MM.1S (cell line): ENCODE measurements at places on chromosomes 6 and 20.

GRCh38 chr20:51402201-51402600 lies 140.3 kb downstream of the NFATC2 start:
- peak; percentile 76 for DNase-seq

GRCh38 chr20:63519668-63520503 lies 679 bp upstream of the PPDPF start:
- DNase-seq: no peak

DNA sequence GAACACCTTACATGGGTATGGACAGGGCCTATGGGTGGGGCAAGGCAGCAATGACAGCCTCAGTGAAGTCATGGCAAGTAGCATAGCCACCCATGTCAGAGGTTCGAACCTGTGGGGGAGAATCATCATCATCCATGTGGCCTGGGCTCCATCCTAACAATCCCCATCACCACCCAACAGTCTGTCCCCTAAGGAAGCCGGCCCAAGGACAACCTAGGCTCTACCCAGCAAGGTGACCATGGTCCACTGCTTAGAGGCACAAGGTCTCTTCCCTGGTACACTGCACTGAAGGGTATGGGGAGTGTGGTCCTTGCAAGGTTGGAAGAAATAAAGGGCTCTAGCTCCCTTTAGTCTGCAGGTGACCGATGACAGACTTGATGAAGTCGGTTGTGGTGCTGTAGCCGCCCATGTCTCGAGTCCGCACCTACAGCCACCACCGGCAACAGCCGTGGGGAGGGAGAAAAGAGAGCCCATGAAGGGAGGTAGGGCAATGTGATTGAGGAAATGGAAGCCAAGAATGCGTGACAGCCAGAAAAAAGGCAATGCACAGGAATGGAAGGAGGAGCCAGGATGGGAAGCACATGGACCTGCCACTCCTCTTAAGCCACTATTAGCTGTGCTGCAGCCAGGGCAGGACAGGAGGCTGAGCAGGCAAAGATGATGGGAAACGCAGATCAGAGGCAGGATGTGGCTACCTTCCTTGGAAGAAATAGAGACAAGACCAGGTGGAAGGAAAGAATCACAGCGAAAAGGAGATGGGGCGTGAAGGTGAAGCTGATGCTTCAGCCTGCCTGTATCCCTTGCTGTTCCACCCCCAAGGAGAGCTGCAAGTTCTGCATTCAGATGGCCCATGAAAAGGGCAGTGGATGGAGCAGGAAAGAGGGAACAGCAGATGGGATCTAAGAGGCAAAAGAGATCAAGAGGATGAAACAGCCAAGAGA lies 5.3 kb downstream of the IDH3B start:
- no peak for DNase-seq

GRCh38 chr6:21360336-21360735 lies 233.2 kb upstream of the SOX4 start:
- DNase-seq: no peak

DNA sequence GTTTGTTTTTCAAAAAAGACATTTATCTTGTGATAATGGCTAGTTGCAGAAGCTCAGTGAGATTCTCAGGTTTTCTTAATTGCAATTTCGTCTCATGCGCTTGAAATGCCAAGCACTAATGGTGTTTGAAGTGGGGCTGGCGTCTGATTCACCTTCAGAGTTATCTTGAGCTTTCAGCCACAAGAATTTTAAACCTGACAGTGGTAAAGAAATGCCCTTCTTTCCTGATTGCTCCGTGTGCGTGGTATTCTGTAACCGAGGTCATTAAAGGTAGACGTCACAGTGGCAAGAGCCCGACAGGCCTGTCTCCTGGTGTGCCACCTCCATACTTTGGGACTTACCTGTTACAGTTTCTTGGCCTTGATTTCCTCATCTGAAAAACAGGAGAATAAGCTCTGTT lies 126.5 kb upstream of the QKI start:
- no peak for DNase-seq

DNA sequence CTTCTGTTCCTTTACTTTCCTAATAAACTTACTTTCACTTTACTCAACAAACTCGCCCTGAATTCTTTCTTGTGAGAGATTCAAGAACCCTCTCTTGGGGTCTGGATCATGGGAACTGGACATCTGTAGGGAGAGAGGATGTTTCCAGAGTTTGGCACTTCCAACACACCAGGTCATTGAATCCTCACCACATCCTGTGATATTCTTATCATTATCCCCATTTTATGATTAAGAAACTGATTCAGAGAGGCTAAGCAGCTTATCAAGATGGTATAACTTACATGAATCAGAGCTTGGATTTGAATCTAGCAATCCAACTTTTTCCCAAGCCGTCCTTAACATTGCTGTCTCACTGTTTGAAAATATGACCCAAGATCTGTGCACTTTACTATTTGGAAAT lies 15.5 kb downstream of the PPIL6 start:
- DNase-seq: no peak

GRCh38 chr6:48184648-48185047 lies 73.7 kb upstream of the PTCHD4 start:
- no peak for DNase-seq

- DNase-seq: no peak
Measured at GRCh38 chr6:36904114-36904513, 18.4 kb downstream of the C6orf89 start.

GRCh38 chr6:114997813-114998292 lies 655.0 kb upstream of the HS3ST5 start:
- DNase-seq: peak; percentile 34

GRCh38 chr6:161455848-161456247 lies 182.0 kb upstream of the AGPAT4 start:
- no peak for DNase-seq

- no peak for DNase-seq
Measured at GRCh38 chr6:39389484-39389767, 66.9 kb upstream of the KCNK16 start.

DNA sequence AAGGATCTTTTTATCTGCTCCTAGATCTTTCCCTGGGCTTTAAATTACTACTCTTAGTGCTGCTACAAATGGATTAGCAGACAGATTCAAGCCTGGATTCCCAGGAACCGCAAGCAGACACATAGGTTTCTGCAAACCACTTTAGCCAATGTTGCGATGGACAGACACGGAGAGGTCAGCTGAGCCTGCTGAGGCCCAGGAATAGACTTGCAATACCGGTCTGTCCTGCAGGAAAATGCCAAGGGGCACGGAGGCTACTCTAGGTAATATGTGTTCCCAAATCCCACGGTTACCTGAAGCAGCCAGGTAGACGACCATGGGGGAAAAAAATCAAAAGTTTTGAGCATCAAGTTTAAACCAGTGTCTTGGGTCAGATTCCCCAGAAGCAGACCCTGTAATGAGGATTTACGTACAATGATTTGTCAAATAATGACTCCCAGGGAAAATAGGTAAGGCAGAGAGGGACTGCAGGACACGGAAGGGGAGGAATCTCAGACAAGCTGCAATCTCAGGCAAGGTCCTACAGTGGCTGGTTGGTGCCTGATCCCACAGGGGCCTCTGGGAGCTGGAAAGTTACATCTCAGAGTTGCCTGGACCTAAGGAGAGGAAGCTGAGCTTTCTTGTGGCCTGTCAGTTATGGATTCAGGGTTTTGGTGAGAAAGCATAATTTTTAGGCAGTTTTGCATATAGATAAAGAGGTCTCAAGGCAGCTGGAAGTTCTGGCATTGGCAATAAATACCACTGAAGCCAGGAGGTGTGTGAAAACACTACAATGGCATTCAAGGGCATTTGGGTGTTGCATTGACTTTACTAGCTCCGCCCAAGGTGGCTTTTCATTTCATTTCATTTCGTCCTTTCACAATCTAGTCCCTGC lies 12.5 kb downstream of the OTOR start:
- no peak for DNase-seq

GRCh38 chr6:151948002-151948743 lies 140.7 kb downstream of the ESR1 start:
- DNase-seq: no peak

DNA sequence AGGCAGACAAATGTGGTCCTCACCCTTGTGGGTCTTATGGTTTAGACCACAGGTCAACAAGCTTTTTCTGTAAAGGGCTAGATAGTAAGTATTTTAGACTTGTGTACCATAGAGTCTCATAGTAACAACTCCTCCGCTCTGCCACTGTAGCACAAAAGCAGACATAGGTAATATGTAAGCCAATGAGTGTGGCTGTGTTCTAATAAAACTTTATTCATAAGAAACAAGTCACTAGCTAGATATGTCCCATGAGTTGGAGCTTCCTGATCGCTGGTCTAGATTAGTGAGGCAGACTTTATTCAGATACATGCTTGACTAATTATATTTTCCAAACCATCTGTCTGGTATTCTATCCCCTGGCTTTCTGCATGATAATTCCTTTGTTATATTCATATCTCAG lies 196.4 kb upstream of the TSHZ2 start:
- DNase-seq: no peak

DNA sequence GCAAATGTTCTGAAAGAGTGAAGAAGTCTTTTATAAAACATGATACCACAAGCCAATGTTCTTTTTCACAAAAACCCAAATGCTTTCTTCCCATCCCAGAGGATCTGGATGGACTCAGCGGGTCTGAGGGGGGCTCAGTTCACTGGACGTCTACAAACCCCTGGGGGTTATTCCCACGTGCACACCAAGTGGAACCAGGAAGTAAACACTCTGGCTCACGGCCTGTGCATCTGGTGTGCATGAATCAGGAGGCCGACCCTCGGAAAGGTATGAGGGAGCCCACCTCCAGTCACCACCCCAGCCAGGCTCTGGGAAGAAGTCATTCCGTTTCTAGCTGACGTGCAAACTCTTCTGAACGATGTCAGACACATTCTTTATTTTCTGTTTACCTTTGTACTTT lies 252.2 kb downstream of the DLL1 start:
- DNase-seq: no peak

- DNase-seq: peak; percentile 95
Measured at GRCh38 chr6:52984247-52984646, 10.8 kb downstream of the GSTA4 start.

DNA sequence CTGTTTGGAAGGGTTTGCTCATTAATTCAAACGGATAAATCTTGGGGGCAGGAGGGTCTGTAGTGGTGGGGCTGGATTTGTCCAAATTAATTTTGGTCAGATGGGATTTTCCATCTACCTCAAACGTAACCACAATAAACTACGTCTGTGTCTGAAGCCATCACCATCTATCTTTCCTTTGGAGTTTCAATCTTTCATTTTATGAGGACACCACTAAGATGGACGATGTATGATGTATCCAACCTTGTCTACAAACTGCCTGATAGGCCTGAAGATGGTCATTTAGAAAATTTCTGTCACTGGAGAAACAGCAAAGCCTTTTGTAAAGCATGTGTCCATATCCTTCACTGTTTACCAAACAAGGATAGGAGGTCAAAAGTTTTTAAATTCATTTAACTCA lies 138.6 kb upstream of the MARCKS start:
- no peak for DNase-seq

- no peak for DNase-seq
Measured at GRCh38 chr6:136066005-136066404, 184.1 kb downstream of the MTFR2 start.

- no peak for DNase-seq
Measured at GRCh38 chr6:73394577-73395354, at the start of gene DDX43. DDX43 (plus strand) TSS chr6:73394828; CDS start chr6:73394906, 78 bp downstream.
